ENCODE measurements at places on chromosomes 6 and 20. TPM values are rescaled to one million over a fixed set of nuclear protein-coding genes. Genes with fewer than 3 reads are reported as not detected.

The TCF21 gene
- not detected for total RNA-seq

The DPPA5 gene
- total RNA-seq = not detected

The TSBP1 gene
- not detected for total RNA-seq

The KCNK17 gene
- not detected for total RNA-seq

The MAS1 gene
- total RNA-seq = not detected

The NANP gene
- total RNA-seq = 7.7 TPM

The ANKRD66 gene
- not detected for total RNA-seq

The GPR6 gene
- not detected for total RNA-seq

The SMOC2 gene
- total RNA-seq = not detected

The BEND6 gene
- total RNA-seq = 1.2 TPM

The BMP6 gene
- not detected for total RNA-seq

The MUC22 gene
- total RNA-seq = not detected

The UBE2V1 gene
- 63.3 TPM for total RNA-seq

The CST2 gene
- not detected for total RNA-seq

The ECT2L gene
- total RNA-seq = not detected

The DOK5 gene
- not detected for total RNA-seq

The KCNQ5 gene
- total RNA-seq = 1.9 TPM

The PRKN gene
- 0.39 TPM for total RNA-seq

The NSFL1C gene
- 34.8 TPM for total RNA-seq

The ESF1 gene
- 10.4 TPM for total RNA-seq

The HLA-DOA gene
- total RNA-seq = 0.11 TPM

The PPP1R11 gene
- total RNA-seq = 43.7 TPM

The ELOVL2 gene
- not detected for total RNA-seq

The TMEM200A gene
- total RNA-seq = 18.9 TPM

The LY6G6C gene
- 0.15 TPM for total RNA-seq

The JPH2 gene
- total RNA-seq = 1.3 TPM

The MEP1A gene
- total RNA-seq = 0.11 TPM

The TMC2 gene
- total RNA-seq = not detected

The HBS1L gene
- total RNA-seq = 105 TPM

The CAGE1 gene
- total RNA-seq = not detected

The DDX43 gene
- 1.6 TPM for total RNA-seq

The BHLHE23 gene
- not detected for total RNA-seq

The RAMACL gene
- not detected for total RNA-seq

The RAET1G gene
- total RNA-seq = 7.6 TPM

The SPAG4 gene
- 3.5 TPM for total RNA-seq

The GSTA5 gene
- total RNA-seq = not detected

The SPEF1 gene
- total RNA-seq = not detected

Measured in hair follicular keratinocyte (primary cell).